Activated T-cell treated with anti-CD3 and anti-CD28 coated beads, Interleukin-2, amount 50 U/mL, for 72 hours (primary cell): ENCODE measurements at places on chromosomes 2 and 18.
A peak's percentile ranks its signal among the peaks of the same experiment; 100 is the strongest.

- no peak for DNase-seq
These were observed 22.1 kb downstream of the CENPA start for GRCh38 chr2:26807788-26808460.

DNA sequence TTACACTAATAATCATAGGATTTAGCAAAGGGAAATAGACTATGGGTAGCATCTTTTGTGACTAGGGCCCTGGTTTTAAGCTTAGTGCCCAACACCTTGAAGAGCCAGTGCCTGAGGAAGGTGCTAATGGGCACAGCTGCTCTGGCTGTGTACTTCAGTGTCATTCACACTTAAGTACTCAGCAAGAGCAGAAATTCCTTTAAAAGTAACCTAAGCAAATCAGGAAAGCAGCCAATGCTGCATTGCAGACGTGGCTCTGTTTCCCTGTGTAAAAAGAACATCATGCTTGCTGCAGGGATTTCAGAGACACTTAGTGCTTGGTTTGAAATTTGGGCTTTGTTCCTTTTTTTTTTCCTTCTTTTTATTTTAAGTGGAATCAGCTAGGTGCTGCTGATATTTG, 505.4 kb downstream of the SUCLG1 start:
- no peak for DNase-seq

- DNase-seq = no peak
These were observed 194.8 kb upstream of the ACVR2A start for GRCh38 chr2:147649998-147650397.

DNA sequence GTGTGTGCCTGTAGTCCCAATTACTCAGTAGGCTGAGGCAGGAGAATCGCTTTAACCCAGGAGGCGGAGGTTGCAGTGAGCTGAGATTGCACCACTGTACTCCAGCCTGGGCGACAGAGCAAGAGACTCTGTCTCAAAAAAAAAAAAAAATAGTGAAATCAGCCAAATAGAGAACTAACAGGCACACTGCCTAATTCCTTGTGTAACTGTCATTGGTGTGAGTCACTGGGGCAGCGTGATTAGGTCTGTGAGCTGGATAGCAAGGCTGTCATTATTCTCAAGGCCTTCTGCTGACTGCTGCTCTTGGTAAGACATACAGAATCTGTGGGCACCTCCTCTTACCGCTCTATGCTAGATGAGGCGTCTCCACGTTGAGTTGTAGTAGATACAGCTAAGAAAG, 270.3 kb downstream of the NEDD4L start:
- no peak for DNase-seq

DNA sequence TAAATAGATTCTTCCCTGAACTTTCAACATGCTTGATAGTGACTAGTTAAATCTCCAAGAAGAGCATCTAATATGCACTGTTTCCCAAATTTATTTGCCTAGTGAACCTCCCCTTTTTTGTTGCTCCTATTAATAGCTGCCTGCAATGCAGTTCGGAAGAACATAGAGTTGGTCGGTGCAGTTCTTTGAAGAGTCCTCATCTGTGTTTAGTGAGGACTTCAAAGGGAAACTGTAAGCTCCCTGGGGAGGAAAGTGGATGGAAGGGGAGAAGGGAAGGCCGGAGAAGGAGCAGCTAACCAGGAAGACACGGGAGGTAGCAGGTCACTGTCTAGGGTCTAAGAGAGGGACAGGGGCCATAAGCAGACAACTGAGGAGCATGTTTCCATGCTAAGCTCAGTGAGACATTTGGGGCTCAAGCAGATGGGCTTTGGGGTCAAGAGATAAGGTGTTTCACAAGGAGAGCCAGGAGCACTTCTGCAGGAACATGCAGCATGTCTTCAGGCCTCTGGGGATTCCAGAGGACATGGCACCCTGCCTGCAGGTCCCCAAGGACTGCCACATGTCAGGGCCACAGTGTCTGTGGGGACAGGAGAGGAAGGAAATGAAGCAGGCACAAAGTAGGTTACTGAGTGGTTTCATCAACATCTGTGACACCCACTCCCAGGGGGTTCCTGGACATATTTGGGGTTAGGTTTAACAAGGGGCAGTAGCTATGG, 48.7 kb upstream of the ANXA4 start:
- no peak for DNase-seq

DNA sequence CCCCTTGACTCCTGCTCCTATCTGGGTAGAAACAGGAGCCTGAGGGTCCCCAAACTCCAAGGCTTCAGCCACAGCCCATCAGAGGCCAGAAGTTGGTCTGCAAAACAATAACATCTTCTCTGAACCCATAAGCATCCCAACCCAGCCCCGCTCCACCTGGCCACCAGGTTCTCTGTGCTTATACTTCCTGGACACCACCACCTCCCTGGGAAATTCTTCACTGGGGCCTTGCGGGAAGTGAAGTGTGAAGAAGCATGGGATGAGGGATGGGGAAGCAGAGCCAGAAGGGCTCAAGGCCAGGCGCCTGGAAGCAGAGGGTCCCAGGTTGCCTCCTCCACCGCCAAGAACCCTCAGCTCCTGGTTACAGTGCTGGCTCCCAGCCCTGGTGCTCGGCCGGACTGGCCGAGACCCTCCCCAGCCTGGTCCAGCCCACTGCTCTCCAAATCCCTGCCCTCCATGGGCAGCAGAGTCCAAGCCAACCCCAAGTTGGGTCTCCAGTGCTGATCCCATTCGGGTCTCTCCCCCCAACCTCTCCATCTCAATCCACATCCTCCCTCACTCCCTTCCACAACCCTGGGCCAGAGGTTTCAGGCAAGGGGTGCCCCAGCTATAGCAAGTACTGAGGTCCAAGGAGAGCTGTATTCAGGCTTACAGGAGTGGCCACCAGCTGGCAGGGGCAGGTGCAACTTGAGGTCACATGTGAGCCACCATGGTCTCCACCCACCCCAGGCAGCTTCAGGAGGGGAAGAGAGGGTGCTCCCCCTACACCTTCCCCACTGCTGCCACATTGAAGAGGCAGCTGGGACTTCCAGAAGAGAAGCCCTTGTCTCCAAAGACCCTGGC, 60.7 kb downstream of the TNS1 start:
- no peak for DNase-seq

DNA sequence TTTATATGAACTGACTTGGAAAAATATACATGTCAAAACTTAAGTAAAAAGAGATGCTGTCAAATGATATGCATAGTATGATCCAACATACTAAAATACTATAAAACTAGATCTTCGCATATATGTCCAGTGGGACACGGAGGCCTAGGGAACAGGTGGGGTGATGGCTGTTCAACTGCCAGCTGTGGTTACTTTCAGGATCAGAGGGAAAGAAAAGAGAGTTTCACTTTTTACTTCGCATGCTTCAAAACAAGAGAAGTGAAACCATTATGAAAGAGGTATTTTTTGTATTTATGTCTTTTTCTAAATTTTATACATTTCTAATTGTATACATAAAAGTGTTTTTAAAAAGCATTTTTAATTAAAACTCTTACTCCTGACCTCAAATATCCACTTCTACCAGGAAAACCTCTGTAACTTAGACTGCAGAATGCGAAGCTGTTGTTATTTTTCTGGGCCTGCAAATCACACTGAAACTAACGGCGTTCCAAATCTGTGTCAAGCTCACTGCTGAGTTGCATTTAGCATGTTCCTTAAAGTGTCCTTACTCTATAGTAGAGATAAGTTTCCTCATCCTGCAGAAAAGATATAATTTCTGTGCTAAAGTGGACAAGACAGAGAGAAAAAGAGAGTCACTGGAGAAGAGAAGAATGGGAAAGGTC, 97.8 kb upstream of the SLC35G4 start:
- DNase-seq = no peak

DNA sequence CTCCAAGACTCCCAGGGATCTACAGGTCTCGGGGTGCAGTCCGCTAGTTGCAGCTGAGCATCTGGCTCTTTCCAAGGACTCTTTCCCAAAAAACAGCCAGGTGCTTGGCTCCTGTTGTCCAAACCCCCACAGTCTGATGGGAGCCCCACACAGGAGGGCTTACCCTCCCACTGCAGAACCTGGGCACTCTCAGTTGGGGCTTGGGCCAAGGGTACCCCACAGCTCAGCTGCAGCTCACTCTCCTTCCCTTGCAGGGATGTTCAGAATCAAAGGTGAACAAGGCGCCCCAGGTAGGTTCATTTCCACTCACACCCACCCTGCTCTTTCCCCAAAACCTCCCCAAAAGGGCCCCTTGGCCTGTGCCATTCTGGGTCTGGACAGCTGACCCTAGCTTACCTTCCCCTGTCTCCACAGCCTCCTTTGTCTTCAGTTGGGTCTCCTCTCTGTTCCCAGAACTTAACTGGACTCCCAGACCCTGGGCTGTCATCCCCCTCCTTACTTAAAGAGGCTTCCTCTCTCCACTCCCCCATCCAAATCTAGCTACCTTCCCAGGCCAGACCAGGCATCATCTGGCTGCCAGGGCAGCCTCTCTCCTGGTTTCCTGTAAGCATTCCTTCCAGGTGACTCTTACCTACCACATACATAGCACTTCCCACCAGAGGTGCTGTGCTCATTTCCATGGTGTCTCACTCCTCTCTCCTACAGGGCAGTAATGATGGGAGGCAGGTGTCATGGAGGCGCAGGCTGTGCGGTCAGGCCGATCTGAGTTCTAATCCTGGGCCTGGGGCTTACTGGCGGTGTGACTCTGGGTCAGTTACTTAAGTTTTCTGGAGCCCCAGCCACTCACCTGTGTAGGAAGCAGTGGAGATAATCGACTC, 29.5 kb downstream of the MARCO start:
- DNase-seq = no peak

GRCh38 chr2:104976603-104977120, 61.2 kb upstream of the MRPS9 start:
- peak; percentile 5 for DNase-seq

- no peak for DNase-seq
These were observed 144.8 kb upstream of the TACR1 start for GRCh38 chr2:75344146-75344545.

GRCh38 chr2:55460562-55460961, 40.9 kb upstream of the CCDC88A start:
- DNase-seq = no peak

DNA sequence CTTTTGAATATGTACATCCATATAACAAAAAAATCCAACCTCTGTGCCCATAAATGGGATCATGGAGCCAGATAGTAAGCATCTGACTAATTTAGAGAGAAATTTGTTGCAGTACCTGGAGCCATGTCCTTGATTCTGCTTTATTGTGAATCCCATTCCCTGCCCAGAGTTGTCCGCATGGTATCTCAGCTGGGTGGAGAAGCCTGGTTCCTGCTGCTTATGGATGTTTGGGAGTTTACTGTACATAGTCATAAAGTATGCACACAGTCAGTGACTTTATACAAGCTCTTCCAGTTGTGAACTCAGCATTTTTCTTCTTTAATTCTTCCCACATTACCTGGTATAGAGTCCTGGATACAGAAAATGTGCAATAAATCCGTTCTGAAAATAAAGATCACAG, 346.0 kb downstream of the FIGN start:
- no peak for DNase-seq

DNA sequence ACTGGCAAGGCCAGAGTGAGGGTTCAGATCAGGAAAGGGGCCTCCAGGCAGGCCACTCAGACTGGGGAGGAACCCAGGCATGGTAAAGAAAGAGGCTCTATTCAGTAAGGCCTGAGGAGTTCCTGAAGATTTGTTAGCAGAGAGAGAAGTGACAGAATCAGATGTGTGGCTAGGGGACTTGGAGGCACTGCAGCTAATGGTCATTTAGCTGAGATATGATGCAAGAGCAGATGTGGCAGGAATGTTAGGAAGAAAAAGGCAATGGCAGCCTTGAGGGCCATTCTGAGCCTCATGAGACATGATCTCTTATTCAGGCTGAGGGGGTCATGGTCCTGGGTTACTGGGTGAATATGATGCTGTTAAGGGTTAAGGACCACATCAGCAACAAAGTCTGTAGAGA, 73.4 kb downstream of the CCDC93 start:
- DNase-seq = no peak

GRCh38 chr2:219765231-219765911, 137.9 kb downstream of the SLC4A3 start:
- no peak for DNase-seq

- peak; percentile 95 for DNase-seq
These were observed at the start of the genes COA5 and UNC50 for GRCh38 chr2:98608116-98608961. COA5 (minus strand) TSS chr2:98608512; CDS start chr2:98608405, 107 bp downstream. UNC50 (plus strand) TSS chr2:98608589; CDS start chr2:98609760, 1,171 bp downstream.

DNA sequence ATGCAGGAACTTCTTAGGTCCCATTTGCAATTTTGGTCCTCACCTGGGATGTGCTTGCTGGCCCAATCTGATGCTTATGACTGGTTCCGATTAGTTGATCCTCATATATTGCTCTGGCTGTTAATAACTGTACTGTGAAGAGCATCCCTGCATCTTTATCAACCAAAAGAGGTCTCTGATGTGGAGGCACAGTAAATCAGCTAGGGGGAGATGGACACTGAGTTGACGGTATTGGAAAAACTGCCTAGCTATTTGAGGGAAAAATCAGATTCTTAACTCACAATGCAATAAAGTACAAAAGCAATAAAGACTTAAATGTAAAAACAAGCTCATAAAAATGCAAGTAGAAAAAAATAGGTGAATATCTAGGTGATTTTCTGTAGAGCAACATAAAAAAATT, 188.0 kb upstream of the TCF4 start:
- DNase-seq = no peak

- no peak for DNase-seq
These were observed 1411.6 kb upstream of the CDH2 start for GRCh38 chr18:29588446-29589100.

DNA sequence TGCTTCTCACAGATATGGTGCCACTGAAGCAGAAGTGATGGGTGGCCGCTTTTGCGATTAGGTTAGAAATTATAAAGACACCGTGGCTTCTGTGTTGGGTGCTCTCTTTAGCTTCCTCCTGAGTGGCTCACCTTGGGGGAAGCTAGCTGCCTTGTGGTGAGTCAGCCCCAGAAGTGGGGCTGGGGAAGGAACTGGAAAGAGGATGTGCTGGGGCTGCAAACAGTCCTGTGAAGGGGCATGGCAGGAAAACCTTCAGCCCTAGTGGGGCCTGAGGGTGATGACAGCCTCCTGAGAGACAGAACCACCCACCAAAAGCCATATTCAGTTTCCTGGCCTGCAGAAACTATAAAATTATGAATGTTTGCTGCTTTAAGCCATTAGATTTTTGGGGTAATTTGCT, 8.9 kb upstream of the ASB18 start:
- no peak for DNase-seq

- DNase-seq = no peak
These were observed 304.0 kb downstream of the STK39 start for GRCh38 chr2:167943368-167943767.

- no peak for DNase-seq
These were observed 685.2 kb downstream of the NUP35 start for GRCh38 chr2:183809404-183809803.

DNA sequence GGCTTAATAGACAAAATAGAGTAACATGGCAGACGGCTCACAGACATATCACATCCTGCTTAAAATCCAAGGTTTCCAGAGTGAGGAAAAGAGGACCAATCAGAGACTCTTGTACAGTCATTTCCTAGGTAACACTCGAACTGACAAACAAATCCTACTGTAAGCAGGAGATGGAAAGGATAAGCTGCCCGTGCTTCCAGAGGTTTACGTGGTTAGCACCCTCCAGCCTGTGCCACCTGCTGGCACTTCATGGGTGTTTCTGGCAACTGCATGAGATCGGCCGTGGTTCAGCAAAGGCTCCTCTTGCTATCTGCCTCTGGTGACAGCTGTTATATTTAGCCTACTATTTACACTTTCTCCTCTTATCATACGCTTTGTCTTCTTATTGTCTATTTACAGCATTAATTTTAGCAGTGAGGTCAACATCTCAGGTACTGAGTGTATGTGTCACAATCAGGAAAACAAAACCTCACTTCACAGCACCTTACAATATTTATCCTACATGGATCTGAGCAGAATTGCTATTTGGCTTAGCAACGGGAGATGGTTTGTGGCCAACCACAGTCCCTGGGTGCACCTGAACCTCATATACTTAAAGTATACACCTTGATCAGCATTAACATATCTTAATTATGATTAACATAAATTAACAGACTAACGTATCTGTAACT, 226.9 kb downstream of the TMEM163 start:
- DNase-seq = no peak
